Activated CD4-positive, CD25-positive, alpha-beta regulatory T cell treated with anti-CD3 and anti-CD28 coated beads, Interleukin-2, amount 50 U/mL, for 72 hours (primary cell): ENCODE measurements at places on chromosomes 1 and 21.

DNA sequence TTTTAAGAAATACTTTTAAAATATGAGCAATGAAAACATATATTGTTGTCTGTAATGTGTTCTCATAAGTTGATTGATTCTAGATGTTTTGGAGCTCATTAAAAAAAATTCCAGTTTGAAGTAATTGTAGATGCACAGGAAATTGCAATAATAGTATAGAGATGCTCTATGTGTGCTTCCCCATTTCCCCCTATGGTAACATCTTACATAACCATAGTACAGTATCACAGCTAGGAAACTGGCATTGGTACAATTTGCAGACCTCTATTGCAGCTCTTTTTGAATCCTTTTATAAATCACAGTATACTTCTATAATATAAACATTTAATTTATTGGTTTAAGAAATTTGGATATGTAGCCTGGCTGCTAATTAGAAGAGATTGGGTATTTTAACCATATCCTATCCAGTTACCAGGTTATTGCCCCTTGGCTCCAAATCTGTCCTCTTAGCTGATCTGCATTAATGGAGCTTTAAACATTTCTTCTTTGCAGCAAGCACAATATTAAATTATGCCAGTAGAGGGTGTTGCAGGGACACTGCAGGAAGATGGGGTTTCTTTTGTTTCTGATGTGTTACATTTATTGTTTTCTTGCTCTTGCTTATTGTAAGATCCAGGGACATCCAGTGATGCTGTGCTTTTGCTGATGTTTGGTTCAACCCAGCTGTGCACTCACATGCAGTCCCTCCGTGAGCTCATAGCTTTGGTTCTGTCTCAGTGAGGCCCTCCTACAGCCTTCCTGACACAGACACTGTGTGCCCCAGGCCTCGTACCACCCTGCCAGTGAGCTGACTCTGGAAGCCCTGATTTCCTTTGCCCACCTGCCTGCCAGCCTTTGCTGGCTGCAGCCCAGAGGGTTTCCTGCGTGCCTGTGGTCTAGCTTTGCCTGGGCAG, 103.3 kb downstream of the RABGAP1L start:
- DNase-seq: no peak

- peak; percentile 54 for DNase-seq
Observed at GRCh38 chr1:77281491-77282186, at the start of gene AK5. AK5 (plus strand) TSS chr1:77282019; CDS start chr1:77282314, 295 bp downstream.

GRCh38 chr1:82260666-82261065, 459.9 kb downstream of the ADGRL2 start:
- no peak for DNase-seq

- DNase-seq: peak; percentile 50
Observed at GRCh38 chr1:24541711-24542346, 14.1 kb upstream of the NCMAP start.

GRCh38 chr1:227547310-227548118, 15.8 kb upstream of the ZNF678 start:
- DNase-seq: no peak

DNA sequence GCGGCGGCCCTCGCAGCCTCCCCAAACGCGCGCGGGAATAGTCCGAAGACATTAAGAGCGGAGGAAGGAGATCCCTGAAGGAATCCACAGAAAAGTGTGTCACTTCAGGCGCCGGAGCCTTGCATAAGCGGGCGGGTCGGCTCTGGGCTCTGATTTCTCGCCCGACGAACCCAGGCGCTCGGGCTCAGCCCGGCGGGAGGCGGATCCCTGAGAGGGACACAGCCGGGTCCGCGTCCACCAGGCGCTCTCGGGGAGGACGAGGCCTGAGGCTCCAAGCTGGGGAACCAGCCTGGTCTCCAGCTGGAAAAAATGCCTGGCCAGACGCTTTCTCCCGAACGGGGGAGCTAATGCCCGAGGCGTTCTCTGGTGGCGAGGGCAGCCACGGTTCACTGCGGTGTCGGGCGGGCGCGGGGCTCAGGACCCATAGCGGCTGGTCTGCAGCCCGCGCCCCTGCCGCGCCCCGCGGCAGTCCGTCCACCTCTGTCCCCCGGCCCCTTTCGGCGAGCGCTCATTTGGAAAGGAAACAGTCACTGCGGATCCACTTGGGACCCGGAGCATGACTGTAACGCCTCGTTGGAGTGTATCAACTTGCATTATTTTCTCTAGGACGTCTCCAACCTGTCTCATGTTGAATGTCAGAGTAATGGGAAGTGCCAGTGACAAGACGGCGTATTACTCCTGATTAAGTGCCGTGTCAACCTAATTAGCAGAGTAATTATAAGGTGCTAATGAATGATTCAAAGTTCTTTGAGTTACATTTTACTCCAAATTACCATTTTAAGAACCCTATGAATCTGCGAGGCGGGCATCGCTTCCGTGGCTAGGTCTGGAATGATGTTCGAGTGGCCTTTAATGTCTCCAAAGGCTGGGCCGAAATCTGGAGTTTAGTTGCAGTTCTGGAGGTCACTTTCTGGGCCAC, 1.6 kb upstream of the BARHL2 start:
- no peak for DNase-seq

DNA sequence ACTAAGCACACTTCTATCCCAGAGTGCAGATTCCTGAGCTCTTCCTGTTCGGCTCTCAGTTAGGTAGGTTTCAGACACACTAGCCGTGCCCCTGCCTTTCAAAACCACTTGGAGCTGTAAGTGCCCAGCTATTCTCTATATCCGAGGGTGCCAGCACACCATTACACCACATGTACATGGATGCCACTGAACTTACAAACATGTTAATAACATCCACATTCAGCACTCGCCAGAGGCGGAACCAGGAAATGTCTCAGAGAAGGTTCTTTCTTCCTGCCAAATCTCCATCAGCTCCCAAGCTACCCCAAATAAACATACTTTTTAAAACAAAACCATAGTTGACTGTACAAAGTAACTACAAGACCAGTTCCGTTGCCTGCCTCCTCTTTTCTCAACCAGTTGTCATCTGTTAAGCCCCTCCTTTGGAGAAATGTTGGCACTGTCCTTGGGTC, 78.4 kb upstream of the CTTNBP2NL start:
- DNase-seq: no peak

- DNase-seq: no peak
Observed at GRCh38 chr21:26583769-26584168, 10.7 kb upstream of the CYYR1 start.

- no peak for DNase-seq
Observed at GRCh38 chr1:41498391-41498790, 13.9 kb upstream of the EDN2 start.

GRCh38 chr1:205492774-205493173, 11.7 kb upstream of the CDK18 start:
- no peak for DNase-seq

DNA sequence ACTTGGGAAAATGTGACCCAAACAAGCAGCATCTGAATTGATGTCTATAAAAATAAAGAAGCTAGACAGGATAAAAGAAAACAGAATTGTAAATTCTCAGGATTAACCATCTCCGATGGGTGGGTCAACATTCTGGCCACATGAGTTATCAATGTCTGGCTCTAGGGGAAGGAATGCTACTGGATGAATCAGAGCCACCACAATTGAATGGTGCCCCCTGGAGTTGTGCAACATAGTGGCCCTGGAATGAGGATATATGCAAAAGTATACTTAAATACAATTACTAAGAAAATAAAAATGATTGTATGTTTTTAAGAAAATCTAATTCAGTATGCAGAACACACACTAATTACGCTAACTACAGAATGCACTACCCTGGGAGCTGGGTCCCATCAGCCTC, 185.6 kb downstream of the TGFBR3 start:
- DNase-seq: no peak

GRCh38 chr1:25027822-25028586, 97.9 kb upstream of the RUNX3 start:
- DNase-seq: no peak

DNA sequence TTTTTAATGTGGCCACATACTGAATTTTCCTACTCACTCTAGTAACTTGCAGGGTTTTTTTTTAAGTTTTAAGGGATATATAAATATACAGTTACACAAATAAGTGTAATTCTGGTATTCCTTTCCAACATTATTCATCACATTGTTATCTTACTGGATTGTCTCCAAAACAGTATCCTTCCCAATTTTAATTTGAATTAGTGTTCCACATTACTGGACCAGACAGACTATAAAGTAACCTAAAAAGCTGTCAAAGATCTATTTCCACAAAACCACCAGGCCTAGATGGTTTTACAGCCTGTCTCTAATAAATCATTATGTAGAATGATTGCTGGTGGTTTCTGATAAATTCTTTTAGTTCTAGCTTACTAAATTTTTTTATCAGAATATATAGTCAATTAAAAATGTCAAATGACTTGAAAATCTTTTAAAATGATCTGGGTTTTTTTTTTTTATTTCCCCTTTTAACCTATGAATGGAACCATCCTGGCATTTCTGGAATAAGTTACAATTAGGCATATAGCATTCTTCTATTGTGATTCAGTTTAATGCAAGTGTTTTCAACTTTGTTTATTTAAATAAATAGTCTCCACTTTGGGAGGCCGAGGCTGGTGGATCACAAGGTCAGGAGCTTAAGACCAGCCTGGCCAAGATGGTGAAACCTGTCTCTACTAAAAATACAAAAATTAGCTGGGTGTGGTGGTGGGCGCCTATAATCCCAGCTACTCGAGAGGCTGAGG, 59.3 kb downstream of the PACC1 start:
- no peak for DNase-seq

GRCh38 chr21:45296638-45297037, 8.9 kb upstream of the POFUT2 start:
- no peak for DNase-seq

GRCh38 chr1:39800471-39800835, 11.8 kb upstream of the BMP8B start:
- DNase-seq: no peak

DNA sequence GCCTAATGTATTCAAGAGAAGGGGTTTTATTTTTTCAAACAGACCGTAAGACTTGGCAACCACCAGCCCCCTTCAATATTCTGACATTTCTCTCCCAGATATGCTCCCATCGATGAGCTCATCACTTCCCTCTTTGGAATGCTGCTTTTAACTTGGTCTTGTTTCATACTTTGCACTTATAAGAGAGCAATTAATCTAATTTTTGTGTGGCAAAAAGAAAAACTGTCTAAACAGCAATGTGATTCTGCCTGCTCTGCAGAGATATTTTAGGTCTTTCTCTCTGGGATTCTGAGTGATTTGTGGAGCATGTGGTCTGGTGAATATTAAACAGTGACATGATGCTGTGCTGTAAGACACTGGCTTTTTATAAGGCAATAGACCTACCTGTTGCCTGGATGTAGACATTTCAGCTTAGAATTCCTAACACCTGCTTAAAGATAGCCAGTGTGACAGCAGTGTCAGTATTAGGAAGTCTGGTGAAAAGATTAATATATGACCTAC, 284.8 kb downstream of the BACH1 start:
- DNase-seq: no peak

DNA sequence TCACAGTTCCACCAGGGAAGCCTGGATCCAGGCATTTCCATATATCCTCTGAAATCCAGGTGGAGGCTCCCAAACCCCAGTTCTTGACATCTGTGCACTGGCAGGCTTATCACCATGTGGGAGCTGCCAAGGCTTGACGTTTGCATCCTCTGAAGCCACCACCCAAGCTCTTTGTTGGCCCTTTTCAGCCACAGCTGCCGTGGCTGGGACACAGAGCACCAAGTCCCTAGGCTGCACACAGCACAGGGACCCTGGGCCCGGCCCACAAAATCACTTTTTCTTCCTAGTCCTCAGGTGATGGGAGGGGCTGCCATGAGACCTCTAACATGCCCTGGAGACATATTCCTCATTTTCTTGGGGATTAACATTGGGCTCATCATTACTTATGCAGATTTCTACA, 22.3 kb downstream of the RNPC3 start:
- no peak for DNase-seq
